ENCODE measurements at places on chromosomes 11 and 22.

GRCh38 chr22:45503050-45503815 lies 550 bp downstream of the FBLN1 start:
- DNase-seq, result no peak

- DNase-seq, result no peak
Measured at GRCh38 chr11:46012185-46012584, 89.7 kb downstream of the LARGE2 start.

DNA sequence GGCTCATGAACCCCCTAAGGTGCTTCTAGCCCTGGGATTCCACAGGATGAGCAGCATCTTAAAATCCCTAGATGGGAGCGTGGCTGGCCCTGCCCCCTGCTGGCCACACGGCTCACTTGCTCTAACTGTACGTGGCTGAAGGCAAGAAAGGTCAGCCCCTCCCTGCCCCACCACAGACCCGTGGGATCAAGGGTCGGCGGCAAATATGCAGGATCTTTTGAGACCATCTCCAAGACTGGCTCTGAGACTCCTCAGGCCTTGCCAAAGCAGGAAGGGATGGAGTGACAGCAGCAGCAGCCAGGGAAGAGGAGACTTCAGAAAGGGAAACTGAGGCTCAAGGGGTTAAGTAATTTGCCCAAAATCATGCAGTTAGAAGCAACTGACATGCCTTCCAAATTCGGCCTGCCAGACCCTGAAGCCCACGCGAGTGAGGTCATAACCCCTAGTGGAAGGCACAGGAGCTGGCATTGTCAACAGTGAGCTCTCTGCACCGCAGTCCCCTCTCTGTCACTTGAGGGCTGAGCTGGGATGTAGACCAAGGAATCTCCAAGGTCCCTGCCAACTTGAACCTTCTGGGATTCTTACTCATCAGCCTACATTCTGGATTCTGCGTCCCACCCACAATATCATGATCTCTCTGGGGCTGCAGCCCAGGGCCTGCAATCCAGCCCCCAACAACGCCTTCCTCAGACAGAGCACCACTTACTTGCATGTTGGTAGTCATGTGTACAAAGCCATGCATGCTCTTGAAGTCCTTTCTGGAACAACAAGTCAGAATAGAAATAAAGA lies 31.4 kb downstream of the CREB3L1 start:
- DNase-seq, result peak; percentile 54

- DNase-seq, result no peak
Measured at GRCh38 chr22:45418056-45418769, 4.7 kb downstream of the RIBC2 start.

- no peak for DNase-seq
Measured at GRCh38 chr22:20967697-20968211, 699 bp downstream of the AIFM3 start.

GRCh38 chr11:12274558-12275197 lies 102.7 kb upstream of the PARVA start:
- DNase-seq, result no peak

GRCh38 chr11:33262011-33262645 lies 4.9 kb downstream of the HIPK3 start:
- DNase-seq, result no peak

DNA sequence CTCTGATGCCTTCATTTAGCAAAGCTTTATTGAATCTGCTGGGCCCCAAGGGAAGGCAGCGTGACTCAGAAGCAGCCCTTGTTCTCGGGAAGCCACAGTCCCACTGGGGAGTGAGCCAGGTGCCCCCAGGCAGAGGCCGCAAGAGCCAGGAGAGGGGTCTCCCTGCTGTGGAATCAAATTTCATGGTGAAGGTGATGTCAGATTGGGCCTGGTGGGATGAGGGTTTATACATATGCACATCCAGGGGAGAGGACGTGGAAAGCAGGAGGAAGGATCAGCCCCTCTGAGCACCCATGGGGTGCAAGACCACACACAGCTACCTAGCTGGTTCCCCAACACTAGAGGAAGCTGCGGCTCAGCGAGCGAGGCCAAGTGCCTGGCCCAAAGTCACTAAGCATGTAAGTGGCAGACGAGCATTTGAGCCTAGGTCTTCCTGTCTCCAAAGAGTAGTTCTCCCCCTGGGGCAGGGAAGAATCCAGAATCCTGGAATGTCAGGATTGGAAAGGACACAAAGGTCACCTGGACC lies 2.0 kb downstream of the SYNGR1 start:
- DNase-seq, result no peak

- no peak for DNase-seq
Measured at GRCh38 chr22:24582056-24582814, 10.6 kb downstream of the LRRC75B start.

- DNase-seq, result no peak
Measured at GRCh38 chr11:116518141-116518540, 254.6 kb downstream of the BUD13 start.

- no peak for DNase-seq
Measured at GRCh38 chr11:75298191-75298975, 53.1 kb downstream of the ARRB1 start.

GRCh38 chr22:46542011-46542985 lies 4.9 kb upstream of the CELSR1 start:
- peak; percentile 54 for DNase-seq

GRCh38 chr11:7686761-7687160 lies 13.5 kb upstream of the CYB5R2 start:
- DNase-seq, result no peak

DNA sequence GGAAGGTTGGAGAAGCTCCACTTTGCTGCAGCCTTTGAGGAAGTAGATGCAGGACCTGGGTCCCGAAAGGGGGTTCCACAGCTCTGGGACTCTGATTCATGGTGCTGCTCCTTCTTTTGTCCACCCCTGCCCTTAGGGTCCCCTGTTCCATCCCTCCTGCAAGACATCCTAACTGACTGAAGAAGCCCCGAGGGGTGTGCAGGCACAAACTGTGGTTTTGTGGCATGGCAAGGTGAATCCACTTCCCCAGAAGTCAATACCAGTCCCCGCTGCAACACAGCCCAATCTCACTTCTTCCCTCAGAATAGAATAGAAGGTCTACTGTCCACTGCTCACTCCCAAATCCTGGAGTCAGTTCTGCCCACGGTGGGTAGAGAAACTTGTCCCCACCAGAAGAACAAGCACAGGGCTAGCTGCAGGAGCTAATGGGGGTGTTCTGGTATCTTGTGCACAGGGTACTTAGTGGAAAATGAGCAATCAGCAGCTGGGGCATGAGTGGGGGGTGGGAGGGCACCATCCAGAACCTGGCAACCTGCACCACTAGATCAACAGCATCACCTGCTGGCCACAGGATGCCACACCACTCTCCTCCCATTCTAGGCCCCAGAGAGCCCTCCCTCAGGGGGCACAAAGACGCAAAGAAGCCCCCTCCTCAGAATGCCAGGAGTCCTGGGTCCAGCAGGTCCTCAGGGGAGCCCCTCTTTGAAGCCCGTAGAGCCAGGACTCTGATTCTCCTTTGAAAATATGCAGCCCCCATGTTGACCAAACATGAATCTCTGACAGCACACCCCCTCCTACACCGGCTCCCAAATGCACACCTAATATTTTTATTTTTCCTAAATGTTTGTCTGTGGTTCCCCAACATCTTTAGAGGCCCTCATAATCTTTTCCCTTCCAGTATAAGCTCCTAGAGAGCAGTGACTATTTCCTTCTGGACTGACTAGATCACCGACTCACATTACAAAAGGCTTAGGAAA lies 14.1 kb downstream of the SPATA19 start:
- no peak for DNase-seq
